ENCODE measurements at places on chromosomes 12 and 14.

- no peak for DNase-seq
Measured at GRCh38 chr14:96627386-96627785, 125.2 kb downstream of the PAPOLA start.

DNA sequence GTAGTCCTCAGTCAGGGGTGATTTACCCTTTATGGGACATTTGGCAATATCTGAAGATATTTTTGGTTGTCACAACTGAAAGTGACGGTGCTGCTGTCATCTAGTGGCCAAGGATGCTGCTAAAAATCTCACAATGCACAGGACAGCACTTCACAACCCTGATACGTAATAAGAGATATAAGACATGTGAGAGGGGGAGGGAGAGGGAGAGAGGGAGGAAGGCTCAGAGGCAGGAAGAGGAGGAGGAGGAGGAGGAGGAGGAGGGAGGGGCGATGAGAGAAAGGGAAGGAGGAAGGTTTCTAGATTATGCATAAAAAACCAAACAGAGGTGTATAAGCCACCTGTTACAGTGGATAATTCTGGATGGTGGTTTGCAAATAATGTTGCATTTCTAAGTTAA is 14.3 kb downstream of the MYL2 start:
- no peak for DNase-seq

DNA sequence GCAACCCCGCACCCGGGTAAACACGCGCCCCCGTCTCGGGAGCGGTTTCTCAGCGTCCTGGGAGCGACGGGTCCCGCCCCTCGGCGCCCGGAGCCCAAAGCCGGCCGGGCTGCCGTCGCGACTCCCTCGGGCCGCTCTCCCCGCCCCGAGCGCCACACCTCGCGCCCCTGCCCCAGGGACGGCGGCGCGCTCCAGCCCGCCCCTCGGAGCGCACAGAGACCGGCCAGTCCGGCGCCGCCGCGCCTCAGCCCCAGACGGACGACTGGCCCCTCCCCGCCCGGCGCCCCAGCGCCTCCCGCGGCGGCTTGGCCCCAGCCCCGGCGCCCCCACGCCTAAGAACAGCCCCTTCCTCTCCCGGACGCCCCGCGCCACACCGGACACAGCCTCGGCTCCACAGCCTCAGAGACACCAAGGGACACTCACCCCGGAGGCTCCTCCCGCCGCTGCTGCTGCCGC is 411 bp downstream of the BTBD7 start:
- DNase-seq, result peak; percentile 17

GRCh38 chr12:118302053-118302452 is 70.7 kb downstream of the TAOK3 start:
- no peak for DNase-seq

DNA sequence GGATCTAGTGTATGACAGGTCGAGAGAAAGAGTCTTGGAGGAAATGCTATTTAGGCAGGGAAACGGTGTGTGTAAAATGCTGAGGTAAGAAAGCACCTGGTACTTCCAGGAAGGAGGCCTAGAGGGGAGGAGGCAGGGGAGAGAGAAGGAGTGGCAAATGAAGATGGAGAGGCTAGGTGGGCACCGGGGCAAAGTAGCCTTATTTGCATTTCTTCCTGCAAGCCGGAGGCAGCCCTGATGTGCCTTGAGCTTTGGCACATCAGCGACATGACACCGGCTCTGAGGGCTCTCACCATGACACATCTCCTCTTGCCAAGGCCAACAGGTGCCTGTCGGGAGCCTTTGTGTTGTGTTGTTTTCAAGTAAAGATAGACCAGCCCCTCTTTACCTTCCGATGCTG is 61.6 kb downstream of the CPM start:
- no peak for DNase-seq

DNA sequence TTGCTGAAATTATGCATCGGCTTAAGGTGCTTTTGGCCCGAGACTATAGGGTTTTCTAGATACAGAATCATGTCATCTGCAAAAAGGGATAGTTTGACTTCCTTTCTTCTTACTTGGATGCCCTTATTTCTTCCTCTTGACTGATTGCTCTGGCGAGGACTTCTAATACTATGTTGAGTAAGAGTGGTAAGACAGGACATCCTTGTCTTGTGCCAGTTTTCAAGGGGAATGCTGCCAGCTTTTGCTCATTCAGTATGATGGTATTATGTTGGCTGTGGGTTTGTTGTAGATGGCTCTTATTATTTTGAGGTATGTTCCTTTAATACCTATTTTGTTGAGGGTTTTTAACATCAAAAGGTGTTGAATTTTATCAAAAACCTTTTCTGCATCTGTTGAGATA is 8.3 kb downstream of the BMAL2 start:
- DNase-seq, result no peak

GRCh38 chr12:99910342-99910741 is 74.4 kb downstream of the ANKS1B start:
- DNase-seq, result no peak

DNA sequence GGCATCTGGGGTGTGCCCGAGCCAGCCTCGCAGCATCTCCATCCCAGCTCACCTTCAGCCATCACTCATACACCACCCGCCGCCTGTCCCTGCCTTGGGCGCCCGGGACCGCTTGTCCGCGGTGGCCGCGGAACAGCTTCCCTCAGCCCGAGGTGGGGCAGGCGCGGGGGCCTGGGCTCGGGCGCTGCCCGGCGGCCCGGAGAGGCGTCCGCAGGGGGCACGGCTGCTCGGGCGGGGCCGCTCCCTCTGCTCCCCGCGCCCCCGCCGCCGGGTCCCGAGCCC is 430 bp downstream of the SLC41A2 start:
- peak; percentile 14 for DNase-seq

GRCh38 chr14:24368562-24369252 is 723 bp downstream of the NFATC4 start:
- no peak for DNase-seq

DNA sequence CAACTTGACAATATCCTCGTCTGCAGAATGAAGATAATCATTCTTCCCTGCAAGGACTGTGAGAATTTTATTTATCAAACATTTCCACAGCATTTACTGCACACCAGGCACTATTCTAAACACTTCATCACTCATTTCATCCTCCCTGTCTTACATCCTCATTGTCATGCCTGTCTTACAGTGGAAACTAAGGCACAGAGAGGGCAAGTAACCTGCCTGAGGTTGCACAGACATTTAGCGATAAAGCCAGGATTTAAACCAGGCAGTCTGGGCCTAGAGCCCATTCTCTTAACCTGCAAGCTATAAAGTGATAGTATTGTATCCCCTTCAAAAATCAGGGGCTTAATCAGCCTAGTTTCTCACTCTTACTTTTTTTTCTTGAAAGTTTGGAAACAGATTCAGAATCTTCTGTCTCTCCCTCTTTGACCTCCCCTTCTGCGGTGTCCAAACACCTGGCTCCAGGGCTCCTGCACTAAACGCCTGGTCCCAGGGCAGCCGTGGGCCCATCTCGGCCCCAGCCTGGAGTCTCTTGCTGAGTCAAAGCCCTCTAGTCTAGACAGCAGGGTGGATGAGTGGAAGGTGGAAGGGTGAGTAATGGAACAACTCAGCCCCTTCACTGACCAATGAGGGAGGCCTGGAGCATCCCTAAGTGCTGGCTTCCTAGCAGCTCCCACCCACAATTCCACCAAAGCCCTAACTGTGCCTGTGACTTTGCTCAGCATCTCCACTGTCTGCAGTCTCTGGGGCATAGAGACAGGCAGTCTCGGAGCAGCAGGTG is 12.5 kb downstream of the ISM2 start:
- DNase-seq, result no peak

DNA sequence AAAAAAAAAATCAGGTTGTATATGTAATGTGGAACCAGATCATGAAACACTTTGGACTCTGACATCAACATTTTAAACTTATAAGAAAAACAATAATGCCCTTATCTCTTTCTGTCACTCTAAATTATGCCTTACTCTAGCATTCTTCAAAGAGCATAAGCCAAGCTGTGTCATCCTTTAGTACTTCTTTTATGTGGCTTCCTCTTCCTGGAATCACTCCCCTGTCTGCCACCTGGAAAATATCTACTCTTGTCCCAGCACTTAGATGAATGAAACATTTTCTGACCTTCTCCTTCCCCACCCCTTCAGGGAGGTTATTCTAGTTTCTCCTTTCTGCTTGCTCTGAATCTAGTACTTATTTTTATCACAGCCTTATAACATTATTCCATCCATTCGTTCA is 101.2 kb downstream of the CNTN1 start:
- no peak for DNase-seq

DNA sequence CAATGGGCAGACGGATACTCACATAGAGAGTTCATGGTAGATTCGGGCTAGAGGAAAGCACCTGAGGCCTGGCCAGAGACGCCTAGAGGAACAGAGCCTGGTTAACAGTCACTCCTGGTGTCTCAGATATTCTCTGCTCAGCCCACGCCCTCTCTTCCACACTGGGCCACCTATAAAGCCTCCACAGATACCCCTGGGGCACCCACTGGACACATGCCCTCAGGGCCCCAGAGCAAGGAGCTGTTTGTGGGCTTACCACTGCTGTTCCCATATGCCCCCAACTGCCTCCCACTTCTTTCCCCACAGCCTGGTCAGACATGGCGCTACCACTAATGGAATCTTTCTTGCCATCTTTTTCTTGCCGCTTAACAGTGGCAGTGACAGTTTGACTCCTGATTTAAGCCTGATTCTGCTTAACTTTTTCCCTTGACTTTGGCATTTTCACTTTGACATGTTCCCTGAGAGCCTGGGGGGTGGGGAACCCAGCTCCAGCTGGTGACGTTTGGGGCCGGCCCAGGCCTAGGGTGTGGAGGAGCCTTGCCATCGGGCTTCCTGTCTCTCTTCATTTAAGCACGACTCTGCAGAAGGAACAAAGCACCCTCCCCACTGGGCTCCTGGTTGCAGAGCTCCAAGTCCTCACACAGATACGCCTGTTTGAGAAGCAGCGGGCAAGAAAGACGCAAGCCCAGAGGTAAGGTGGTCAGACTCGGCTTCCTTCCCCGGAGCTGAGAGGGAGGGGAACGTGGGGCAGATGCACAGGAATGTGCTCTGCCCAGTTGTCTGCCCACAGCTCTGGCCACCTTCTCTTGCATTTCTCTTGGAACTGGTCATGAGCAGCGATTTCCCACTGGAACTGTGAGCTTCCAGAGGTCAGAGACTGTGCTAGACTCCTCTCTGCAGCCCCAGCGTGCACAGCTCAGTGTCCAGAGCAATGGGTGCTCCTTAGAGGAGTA is at the start of gene CD4:
TSS of gene CD4 (plus strand) at position 557 of the 953 bp plus-strand sequence. CDS start 10,611 bp downstream, outside the sequence.
- no peak for DNase-seq

GRCh38 chr14:104478656-104479055 is 100.9 kb upstream of the C14orf180 start:
- no peak for DNase-seq

GRCh38 chr14:83271663-83272062 is 1738.0 kb upstream of the SEL1L start:
- DNase-seq, result no peak

GRCh38 chr12:28550757-28551704 is 360.8 kb downstream of the CCDC91 start:
- DNase-seq, result no peak

- peak; percentile 69 for DNase-seq
Measured at GRCh38 chr14:100317912-100318808, 5.0 kb upstream of the SLC25A47 start.

- no peak for DNase-seq
Measured at GRCh38 chr14:104913435-104913834, 11.2 kb upstream of the PLD4 start.

GRCh38 chr14:30210630-30211029 is 283.0 kb upstream of the PRKD1 start:
- DNase-seq, result no peak

Data from GM18507 (cell line).